ENCODE measurements at places on chromosomes 13 and 19. TPM values are rescaled to one million over a fixed set of nuclear protein-coding genes. Genes with fewer than 3 reads are reported as not detected.

- no peak for DNase-seq
Observed at GRCh38 chr13:45464141-45464686, 525 bp upstream of the COG3 start.

GRCh38 chr13:56907766-56908165 lies 233.0 kb upstream of the PRR20A start:
- no peak for DNase-seq

DNA sequence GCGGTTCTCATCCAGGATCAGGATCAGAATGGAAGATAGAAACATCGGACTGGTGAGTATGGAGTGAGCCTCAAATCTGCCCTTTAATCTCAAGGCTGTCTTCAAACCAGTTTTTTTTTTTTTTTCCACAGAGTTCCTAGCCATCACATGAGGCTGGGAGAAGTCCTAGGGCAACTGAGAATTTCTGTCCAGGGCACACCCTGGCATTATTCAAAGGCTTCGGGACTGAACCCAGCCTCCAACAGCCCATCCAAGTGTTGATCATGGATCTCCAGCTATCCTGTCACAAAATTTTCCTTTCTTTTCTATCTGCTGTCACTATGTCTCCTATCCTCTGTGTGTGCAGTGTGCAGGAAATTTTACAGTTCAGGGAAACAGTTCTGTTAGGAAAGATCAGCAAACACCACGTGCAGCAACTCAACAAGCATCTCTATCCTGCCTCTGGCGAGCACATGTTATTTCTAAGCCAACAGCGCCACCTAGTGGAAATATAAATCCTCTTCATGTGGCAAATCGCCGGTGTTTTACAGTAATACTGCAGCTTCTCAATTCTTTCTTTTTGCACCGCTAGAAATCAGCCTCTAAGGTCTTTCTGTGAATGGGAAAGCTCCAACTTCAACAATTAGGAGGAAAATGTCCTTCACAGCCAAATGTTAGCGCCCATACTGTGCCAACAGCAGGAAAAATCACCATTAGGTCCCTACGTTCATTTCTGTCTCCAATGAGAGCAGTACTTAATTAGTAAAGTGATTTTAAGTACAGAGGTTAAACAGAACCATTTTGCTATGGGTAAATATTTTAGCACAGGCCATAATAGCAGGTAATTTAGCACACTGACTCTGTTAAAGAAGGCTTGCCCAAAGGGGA lies 21.4 kb upstream of the ZNF181 start:
- no peak for DNase-seq

DNA sequence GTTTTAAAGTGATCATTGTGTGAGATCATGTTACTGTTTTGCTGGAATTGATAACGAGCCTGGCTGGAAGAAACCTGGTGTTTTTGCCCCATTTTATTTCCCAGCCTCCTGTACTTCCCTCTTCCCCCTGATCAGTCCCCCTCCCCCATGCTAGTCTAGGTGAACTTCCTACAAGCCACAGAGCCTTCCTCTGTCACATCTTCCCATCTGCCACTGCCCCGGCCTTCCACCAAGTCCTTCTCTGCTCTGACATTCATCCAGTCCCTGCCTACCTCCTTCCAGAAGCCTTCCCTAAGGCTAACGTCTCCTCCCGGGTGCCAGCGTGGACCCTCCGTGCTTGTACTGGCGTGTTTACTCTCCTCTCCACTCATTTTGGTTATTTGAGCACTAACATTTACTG lies 14.3 kb downstream of the FARP1 start:
- no peak for DNase-seq

- no peak for DNase-seq
Observed at GRCh38 chr13:114318624-114319023, 4.3 kb downstream of the CHAMP1 start.

DNA sequence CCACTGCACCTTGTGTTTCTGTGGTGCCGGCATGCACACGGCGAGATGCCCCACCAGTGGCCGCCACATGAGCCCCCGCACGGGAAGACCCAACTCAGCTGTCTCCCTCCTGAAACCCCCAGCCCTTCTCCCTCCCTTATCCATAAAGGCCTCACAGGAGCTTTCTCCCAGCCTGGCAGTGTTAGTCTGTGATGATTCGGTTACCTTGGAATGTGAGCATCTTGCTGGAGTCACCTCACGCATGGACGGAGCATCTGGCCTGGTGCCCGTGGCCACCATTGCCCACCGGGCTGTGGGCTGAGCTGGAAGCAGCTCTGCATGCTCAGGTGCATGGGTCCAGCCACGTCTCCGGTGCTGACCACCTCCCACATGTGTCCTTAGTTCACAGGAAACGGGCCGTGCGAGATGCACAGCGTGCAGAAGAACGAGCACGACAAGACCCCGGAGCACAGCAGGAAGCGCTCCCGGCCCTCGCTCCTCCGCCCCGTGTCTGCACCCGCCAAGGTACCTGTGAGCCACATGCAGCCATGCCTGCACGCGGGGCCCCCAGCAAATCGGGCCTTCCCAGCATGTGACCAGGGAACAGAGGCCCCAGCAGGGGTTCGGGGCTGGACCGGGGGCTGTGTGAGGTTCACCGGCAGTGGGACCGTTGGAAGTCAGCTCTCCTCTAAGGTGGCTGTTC lies 22.0 kb downstream of the SIN3B start:
- no peak for DNase-seq

DNA sequence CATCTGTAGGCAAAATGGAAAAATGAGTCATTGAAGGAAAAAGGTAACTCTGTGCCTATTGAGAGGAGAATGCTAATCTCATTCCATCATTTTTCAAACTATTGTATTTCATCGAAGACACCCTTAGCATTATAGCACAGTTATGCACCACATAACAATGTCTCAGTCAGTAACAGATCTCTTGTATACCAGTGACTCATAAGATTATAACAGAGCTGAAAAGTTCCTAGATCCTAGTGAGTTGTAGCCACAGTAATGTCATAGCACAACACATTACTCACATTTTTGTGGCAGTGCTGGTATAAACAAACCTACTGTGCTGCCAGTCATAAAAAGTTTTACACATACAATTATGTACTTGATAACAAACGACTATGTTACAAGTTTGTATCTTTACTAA lies 1077.6 kb downstream of the DIAPH3 start:
- DNase-seq = no peak

- DNase-seq = no peak
Observed at GRCh38 chr19:17448131-17448967, at the start of gene TMEM221. TMEM221 (minus strand) TSS chr19:17448668; CDS start chr19:17448462, 206 bp downstream.

DNA sequence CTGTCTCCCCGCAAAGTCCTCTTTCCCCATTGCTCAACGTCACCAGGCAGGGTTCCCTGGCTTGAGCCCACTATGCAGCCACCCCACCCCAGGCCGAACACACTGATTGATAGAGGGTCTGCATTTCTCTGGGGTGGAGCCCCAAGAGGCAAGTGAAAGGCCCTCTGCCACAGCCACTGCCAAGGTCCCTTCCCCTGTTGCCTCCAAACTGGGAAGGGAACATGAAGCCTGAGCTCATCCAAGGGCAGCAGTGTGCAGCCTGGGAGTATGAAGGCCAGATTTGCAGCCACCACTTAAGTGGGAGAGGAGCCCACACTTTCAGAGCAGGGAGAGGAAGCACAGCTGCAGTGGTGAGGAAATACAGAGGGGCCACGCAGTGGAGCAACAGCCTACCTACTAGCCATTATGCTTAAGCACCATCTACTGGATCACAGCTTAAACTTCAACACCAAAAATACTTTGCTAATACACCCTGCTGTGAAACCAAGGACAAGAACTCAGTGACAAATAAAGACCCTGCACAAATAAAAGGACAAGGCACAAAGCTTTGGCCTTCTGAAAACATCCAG lies 48.6 kb downstream of the UBL3 start:
- no peak for DNase-seq

- no peak for DNase-seq
Observed at GRCh38 chr19:2246801-2247361, 2.2 kb upstream of the AMH start.

- no peak for DNase-seq
Observed at GRCh38 chr19:17757125-17757524, 5.8 kb downstream of the FCHO1 start.

DNA sequence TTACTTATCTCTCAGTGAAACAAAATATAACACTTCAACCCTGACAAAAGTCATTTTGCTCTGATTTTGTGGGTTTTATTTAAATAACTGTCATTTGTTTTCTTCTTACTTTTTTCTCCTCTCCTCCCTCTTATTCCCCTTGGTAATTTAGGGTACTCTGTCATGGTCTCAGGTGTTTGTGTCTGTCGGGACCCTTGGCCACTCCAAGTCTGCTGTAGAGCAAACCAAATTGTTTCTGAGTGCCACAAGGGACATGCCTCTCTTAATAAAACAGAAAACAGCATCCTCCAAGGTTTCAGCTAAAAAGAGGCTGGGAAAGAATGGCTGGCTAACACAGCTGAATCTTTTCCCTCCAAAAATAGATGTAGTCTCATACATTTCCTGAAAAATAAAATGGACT lies 573.1 kb upstream of the KLF12 start:
- DNase-seq = no peak

DNA sequence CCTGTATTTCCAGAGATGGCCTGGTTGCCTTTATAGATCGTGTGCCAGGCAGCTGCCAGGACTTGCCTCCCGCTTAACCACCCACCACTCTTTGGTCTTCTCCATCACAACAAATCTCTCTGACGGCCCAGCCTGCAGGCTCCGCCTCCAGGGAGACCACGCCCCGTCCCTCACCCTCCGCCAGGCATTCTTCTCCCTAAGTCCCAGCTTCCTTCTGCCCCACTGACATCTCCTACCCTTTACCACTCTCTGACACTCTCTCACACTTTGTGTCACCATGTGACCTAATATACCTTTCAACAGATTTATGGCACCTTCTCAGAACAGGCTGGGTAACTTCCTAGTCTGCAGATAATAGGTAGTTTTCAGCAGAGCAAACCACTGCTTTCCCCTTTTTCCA lies 95.1 kb downstream of the CAB39L start:
- no peak for DNase-seq

DNA sequence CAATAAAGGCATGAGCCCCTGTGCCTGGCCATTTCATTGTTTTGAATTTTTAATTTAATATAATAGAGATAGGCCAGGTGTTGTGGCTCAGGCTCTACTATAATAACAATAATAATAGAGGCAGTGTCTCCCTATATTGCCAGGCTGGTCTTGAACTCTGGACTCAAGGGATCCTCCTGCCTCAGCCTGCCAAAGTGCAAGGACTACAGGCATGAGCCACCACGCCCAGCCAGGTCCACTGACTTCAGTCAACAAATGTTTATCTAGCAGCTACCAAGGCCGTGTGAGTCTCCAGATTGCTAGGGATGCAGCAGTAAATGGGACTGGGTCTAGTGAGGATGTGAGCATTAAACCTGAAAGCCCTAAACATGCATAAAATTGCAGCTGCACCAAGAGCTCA lies 13.8 kb upstream of the ILF3 start:
- no peak for DNase-seq

DNA sequence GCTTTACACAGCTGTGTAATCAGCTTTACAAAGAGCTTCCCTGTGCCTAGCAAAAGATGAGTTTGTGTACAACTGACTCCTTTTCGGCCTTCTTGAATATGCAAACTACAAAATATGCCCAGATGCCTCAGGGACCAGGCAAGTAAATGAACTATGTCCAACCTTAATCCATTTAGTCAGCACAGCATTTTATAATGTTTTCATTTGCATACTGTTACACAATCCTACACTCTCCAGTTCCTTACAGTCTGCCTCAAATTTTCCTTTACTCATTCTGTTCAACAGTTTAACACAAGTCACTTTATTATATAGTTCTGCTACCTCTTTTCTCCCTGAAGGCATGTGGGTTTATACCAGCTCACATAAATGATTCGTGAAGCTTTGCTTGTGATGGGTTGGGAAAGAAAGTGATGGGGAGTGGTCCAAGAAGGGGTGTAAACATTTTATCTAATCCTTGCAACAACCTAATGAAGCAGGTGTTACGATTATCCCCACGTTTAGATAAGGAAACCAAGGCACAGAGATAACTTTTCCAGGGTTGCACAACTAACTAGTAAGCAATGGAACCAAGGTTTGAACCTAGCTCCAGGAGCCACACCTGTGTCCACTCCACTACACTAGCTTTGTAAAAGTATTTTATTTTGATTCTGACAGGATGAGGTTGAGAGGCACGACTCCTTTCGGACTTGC lies 3.3 kb upstream of the USP12 start:
- no peak for DNase-seq

DNA sequence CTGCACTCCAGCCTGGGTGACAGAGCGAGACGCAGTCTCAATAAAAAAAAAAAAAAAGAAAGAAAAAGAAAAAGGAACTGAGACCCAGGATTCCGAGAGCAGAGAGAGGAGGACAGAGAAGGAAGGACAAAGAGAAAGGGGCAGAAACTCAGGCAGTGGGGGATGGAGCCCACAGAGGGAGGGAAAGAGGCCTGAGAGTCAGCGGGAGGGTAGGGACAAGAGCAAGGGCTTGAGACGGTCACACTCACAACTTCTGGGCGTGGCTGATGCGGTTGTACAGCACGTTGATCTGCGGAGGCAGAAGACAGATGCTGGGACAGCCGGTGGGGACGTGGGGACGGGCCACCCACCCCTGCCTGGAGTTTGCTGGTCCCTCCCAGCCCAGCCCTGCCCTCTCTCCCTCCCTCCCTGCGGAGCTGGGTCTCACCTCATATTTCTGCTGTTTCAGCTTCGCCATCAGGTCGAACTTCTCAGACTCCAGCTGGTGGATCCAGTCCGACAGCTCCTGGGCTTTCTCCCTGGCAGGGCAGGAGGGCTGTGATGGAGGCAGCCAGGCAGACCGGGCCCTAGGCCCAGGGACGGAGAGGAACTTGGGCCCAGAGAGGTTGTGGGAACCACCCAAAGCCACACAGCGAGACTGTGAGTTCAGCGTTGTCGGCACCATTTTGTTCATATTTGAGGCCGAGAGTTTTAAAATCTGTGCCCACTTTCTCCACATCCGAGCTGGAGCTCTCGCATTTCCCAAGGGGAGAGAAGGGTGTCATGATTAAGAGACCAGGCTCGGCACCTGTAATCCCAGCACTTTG lies 15.2 kb downstream of the TNNT1 start:
- DNase-seq = no peak

- peak; percentile 83 for DNase-seq
Observed at GRCh38 chr13:32537580-32538142, 934 bp downstream of the N4BP2L2 start.

GRCh38 chr19:48878196-48879024 lies 6.2 kb downstream of the PPP1R15A start:
- DNase-seq = no peak

The LGALS14 gene
- polyA plus RNA-seq = not detected

The BRSK1 gene
- polyA plus RNA-seq = 12.5 TPM

The POU2F2 gene
- polyA plus RNA-seq = 0.87 TPM

The CEACAM1 gene
- 7.7 TPM for polyA plus RNA-seq

The ZNF677 gene
- 51.0 TPM for polyA plus RNA-seq

The ZNF98 gene
- polyA plus RNA-seq = 2.5 TPM

The LSR gene
- polyA plus RNA-seq = 61.7 TPM
